PC-9 (cell line): ENCODE measurements at places on chromosomes 7 and 10.
A peak's percentile ranks its signal among the peaks of the same experiment; 100 is the strongest.

DNA sequence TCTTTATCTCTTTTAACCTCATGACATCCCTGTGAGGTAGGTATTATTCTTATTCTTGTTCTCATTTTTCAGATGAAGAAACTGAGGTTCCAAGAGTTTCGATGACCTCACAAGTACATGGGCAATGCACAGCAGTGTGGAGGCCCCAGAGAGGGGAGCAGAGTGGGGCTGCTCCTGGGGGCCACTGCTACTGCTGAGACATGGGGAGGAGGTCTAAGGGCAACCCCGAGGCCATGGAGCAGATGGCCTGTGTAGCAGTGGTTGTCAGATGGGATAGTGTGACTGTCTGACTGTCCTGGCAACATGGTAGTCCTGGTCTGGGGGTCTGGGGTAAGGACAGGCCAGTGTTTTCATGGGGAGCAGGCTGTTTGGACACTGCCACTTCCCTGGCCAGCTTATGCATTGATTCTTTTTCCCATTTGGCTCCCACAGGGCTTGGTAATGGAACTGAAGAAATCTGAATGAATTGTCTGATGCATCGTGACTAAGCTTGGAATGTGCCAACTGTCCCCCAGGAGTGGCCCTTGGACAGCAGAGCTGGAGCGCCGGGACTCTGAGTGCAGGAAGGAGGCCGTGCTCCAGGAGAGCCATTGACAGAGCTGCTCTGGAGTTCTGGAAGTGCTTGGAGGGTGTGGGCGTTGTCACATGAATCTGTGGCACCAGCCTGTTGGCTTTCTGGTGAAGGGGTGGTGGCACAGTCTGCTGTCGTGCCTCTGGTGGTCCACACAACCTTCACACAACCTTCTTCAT lies 40.9 kb downstream of the ADRA2A start:
- no peak for DNase-seq

DNA sequence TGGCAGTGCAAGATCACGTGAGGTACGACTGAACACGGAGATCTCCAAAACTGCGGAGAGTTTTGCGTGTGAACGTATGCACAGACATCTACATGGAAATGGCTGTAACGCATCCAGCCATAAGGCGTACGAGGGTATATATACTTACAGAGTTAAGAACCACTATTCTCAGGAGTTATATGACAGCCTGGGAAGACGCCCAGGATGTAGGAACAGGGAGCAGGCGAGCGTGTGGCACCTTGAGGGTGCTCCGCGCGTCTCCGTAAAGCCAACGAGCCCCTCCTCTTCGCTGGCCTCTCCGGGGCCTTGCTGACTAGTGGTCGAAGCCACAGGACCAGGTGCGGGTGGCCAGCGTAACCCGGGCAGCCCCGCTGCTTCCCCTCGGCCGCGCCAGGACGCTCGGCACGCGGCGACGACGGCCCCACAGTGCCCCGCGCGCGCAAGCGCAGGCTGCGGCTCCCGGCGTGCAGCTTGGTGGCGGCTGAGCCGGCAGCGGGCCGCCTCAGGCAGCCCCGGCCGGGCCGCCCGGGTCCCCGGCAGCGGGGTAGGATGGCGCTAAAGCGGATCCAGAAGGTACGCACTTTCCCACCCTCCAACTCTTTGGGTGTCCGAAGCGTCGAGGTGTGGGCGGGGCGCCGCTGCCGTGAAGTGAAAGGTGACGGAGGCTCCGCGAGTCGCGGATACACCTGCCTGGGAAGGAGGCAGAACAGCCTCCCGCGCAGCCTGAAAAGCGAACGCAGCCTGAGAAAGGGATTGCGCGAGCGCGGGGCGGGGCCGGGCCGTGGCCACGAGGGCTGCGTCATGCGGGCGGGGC lies at the start of gene UBE2D4:
UBE2D4 (plus strand) TSS at position 453 of the 814 bp plus-strand sequence; CDS start at position 550, 97 bp downstream.
- peak; percentile 87 for DNase-seq

DNA sequence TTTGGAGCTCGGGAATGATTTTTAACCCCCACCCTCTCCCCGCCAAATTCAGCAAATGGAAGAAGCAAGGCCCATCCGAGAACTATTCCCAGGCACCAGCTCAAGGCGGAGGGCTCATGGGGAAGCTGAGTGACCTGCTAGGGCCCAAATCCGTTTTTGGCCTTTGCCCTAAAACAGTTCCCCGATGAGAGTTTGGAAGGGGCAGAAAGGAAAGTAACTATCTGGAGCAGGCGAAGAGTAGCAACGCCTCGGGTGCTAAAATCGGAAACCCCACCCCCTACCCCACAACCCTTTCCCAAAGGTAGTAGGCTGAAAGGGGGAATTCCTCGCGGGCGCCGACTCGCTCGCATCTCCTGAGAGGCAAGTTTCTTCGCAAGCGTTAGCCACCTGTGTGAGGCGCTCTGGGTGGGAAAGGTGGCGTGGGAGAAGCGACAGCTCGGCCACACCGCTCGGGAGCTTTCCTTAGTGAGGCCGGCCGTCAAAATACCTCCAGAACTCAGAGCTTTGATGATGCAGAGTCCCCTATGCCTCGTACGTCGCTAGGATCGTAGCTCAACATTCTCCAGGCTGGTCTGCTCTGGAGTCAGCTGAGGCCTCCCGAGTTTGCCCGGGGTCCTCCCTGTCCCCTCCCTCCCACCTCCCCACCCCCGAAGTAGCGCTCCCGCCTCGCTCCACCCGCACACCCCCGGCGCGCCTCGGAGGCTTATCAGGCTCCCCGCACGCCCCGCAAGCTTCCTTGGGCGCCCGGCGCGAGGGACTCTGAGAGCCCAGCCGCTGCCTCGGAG lies 642 bp upstream of the PRKG1 start:
- DNase-seq, result no peak

GRCh38 chr7:105808703-105809590 lies 67.5 kb downstream of the ATXN7L1 start:
- peak; percentile 76 for DNase-seq

GRCh38 chr10:109929501-109930219 lies 6.3 kb upstream of the XPNPEP1 start:
- DNase-seq, result no peak

- no peak for DNase-seq
Observed at GRCh38 chr10:79383974-79384606, 36.8 kb downstream of the PPIF start.

DNA sequence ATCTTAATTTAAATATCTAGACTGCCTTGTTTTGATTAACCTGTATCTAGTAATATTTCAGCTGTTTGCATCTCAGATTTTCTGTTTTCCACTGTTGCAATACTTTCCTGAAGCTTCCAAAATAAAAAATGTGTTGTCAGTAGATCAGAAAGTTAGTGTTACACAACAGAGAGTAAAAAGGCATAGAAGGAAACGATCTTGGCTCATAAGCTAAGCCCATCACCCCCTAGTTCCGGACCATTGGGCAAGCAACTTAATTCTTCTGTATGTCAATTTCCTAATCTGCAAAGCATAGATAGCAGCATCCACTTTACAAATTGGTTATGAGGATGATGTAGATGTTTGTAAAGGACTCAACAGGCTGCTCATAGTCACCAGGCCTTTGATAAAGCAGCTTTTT lies 4.4 kb downstream of the PON3 start:
- DNase-seq, result no peak

DNA sequence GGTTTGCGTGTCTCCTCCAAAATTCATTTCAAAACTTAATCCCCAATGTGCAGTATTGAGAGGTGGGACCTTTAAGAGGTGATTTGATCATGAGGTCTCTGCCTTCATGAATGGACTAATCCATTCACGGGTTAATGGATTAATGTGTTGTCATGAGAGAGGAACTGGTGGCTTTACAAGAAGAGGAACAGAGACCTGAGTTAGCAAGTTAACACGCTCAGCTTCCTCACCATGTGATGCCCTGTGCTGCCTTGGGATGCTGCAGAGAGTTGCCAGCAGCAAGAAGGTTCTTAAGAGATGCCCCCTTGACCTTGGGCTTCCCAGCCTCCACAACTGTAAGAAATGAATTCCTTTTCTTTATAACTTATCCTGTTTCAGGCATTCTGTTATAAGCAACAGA lies 3.7 kb upstream of the TCTN3 start:
- no peak for DNase-seq

DNA sequence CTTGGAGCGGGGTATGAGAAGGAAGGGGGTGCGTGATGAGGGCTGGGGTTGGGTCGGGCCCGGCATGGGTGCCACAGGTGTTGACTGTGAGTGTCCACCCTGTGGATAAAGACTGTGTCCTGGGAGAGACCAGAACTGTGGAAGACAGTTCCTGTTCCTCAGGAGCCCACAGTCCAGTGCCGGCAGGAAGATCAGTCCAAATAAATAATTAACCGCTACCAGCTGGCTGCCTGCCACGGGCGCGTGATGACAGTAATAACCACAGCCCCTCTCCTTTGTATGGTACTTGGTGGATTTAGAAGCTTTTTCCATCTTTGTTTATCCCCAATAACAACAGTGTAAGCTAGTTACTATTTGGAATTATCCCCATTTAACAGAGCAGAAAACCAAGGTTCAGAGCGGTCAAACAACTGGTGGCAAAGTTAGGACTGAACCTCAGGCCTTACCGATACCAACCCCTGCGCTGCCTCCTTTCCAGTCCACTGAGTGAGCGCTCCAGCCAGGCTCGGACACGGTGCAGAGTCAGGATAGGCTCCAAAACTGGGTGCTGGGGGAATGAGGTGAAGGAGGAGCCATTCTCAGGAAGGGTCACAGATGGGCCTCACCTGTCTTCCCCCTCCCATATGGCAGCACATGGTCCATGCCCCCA lies 5.1 kb downstream of the ZMIZ1 start:
- DNase-seq, result no peak

GRCh38 chr7:155402941-155403340 lies 55.0 kb upstream of the EN2 start:
- DNase-seq, result no peak

- DNase-seq, result no peak
Observed at GRCh38 chr7:117250245-117250644, 72.6 kb downstream of the WNT2 start.

GRCh38 chr10:77248104-77248790 lies 389.4 kb downstream of the KCNMA1 start:
- DNase-seq, result peak; percentile 19

- no peak for DNase-seq
Observed at GRCh38 chr7:73454424-73454823, 20.8 kb downstream of the FZD9 start.
